B cell (primary cell): ENCODE measurements at places on chromosomes 5 and 9. TPM values are rescaled to one million over a fixed set of nuclear protein-coding genes. Genes with fewer than 3 reads are reported as not detected.

DNA sequence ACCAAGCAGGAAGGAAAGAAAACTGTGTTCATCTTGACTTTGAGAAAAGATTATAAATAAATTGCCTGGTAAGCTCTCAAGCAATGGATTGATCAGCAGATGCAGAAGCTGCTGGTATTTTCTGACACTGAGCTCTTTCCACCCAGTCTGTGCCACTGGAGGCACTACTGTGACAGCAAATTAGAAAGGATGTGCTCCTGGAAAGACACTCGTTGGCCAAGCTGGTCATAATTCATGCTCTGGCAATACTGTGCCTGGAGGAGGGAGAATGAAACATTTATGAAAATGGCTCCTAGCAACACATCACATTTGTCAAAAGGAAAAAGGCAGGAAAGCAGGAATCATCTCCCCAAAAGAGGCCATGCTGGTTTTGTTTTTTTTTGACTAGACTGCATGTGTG is 84.2 kb downstream of the CAVIN4 start:
- no peak for DNase-seq

GRCh38 chr5:62342476-62342837 is 36.5 kb downstream of the KIF2A start:
- DNase-seq: no peak

- no peak for DNase-seq
Measured at GRCh38 chr5:19554524-19554923, 433.5 kb downstream of the CDH18 start.

- DNase-seq: no peak
Measured at GRCh38 chr5:14076561-14076960, 66.6 kb upstream of the TRIO start.

DNA sequence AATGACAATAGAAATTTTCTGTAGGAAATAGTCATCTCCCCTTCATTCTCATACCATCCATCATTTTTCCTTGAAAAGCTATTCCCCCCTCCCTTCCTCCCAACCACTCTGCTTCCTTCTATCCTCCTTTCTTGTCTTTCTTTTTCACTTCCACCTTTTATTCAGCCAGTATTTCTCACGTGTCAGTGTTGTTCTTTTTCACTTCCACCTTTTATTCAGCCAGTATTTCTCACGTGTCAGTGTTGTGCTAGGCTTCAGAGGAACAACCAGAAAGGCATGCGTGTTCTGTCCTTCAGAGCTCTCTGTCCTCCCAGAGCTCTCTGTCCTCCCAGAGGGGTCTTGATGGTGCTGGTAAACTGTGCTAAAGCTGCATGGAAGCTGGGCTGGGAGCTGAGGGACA is 419.6 kb downstream of the GADD45G start:
- DNase-seq: peak; percentile 78

DNA sequence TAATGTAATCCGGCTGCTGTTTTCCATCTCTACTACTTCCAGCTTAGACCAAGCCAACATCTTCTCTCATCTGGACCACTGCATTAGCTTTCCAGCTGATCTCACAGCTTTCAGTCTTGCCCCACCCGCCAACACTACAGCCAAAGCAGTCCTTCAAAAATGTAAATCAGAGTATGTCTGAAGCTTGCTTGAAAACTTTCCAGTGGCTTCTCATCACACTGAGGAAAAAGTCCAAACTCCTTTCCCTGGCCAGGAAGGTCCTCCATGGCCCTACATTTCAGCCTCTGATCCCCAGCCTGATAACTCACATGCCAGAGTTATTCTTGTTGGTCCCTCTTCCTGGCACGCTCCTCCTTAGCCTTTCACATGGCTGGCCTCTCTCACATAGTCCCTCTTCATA is 38.5 kb downstream of the TTC1 start:
- no peak for DNase-seq

Gene TRIM41
- 28.4 and 32.6 TPM in 2 replicates for polyA plus RNA-seq

Gene PRR16
- polyA plus RNA-seq: 0.09 and 0.16 TPM in 2 replicates

DNA sequence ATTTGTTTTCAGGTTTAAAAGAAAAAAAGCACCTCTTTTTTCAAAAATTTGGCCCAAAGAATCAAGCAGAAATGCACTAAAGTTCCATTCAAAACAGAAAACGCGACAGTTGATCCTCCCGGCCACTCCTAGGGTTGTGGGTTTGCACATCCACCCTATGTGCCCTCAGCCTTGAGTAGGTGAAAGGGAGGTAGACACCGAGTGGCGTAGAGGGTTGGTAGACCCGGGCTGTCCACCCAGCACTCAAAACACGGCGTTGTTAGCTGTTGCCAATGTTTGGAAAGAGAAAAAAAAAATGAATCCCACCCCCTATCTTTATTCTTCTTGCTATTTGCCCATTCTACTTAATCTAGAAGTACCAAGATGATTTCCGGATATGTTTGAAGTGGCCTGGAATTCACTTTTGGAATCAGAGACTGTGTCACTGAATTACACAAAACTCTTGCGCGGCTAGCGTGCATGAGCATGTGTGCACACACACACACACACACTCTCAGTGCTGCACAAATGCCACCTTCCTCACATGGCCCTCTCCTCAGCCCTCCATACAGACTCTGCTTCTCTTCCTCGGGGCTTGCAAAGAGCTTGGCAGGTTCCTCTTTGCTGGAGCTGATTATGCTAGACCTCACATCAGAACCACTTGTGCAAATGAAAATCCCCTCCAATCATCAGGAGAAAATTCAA is 110.2 kb upstream of the HAND1 start:
- no peak for DNase-seq

GRCh38 chr9:107816561-107817021 is 327.0 kb upstream of the KLF4 start:
- DNase-seq: no peak
